Stimulated activated CD4-positive, alpha-beta T cell treated with anti-CD3 and anti-CD28 coated beads, Interleukin-15, amount 100 ng/mL, for 48 hours (primary cell): ENCODE measurements at places on chromosomes 7 and 10.

- no peak for DNase-seq
Observed at GRCh38 chr7:43363035-43363791, 219.7 kb upstream of the STK17A start.

DNA sequence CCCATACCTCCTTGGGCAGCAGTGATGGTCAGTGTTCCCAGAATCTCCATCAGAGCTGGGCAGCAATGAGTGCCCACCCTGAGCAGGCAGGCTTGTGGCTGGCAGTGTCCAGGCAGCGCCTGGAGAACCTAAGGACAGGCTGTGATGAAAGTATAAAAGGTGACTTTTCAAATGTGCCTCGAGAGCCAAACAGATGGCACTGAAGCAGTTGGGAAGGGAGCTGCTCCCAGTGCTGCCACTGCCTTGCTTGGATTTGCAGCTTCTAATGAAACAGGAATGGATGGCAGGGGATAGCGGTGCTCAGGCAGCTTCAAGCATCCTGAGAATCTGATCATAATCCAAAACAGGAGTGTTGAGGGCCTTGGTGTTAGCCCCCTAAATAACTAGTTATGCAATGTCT, 179.8 kb upstream of the AOAH start:
- DNase-seq, result no peak

GRCh38 chr10:20954519-20954918, 57.4 kb upstream of the NEBL start:
- DNase-seq, result no peak

GRCh38 chr10:61286686-61287085, 166.5 kb downstream of the TMEM26 start:
- DNase-seq, result no peak

DNA sequence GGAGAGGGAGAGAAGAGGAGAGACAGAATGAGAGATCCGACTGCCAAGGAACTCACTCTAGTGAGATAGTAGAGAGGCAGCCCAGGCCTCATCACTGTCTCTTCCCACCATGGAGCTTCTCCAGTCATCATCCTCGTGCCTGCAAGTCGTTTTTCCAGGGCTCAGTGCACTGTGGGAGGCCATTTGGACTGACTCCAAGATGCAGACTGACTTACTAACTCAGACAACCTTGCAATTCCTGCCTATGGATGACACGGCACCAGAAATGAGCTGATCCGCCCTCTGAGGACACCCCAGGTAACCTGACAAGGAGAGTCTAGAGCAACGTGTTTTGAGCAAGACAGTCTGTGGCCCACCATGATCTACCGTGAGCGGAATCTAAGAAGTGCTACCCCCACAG, 154.9 kb downstream of the GLI3 start:
- no peak for DNase-seq

DNA sequence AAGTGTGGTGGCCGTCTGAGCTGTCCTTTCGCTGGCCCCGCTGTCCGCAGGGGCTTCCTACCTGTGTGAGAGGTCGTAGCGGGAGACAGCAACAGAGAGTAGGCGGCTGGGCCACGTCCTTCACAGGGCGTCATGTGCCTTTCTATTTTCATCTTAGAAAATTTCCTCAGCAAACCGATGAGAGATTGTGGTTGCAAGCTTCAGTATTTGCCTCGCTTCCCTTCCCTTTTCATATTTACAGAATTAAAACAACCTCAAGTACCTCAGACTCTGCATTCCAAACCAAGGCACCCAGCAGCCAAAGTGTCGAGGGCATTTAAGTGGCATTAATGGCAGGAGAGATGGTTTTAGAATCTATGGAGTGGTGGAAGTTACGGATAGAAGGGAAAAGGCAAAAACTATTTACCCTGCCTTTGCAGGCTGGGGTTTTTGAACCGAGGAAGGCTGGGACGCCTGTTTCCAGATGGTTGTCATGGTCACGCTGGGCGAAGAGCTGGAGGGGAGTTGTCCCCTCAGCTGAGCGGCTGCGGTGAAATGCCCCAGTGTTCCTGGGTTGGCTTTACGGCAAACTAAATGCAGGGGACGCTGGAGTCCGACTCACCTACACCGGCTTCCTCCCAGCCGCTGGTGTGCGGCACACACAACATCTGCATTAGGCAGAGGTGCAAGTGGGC, 41.9 kb downstream of the WIPI2 start:
- no peak for DNase-seq

GRCh38 chr10:44958196-44958897, 1.3 kb upstream of the RASSF4 start:
- no peak for DNase-seq

- DNase-seq, result no peak
Observed at GRCh38 chr10:4649886-4650508, 176.0 kb upstream of the AKR1E2 start.

GRCh38 chr7:72753781-72754180, 74.2 kb downstream of the TYW1B start:
- no peak for DNase-seq

- no peak for DNase-seq
Observed at GRCh38 chr7:93838966-93839365, 51.6 kb downstream of the TFPI2 start.

- no peak for DNase-seq
Observed at GRCh38 chr10:69469976-69470375, 18.7 kb downstream of the TSPAN15 start.

DNA sequence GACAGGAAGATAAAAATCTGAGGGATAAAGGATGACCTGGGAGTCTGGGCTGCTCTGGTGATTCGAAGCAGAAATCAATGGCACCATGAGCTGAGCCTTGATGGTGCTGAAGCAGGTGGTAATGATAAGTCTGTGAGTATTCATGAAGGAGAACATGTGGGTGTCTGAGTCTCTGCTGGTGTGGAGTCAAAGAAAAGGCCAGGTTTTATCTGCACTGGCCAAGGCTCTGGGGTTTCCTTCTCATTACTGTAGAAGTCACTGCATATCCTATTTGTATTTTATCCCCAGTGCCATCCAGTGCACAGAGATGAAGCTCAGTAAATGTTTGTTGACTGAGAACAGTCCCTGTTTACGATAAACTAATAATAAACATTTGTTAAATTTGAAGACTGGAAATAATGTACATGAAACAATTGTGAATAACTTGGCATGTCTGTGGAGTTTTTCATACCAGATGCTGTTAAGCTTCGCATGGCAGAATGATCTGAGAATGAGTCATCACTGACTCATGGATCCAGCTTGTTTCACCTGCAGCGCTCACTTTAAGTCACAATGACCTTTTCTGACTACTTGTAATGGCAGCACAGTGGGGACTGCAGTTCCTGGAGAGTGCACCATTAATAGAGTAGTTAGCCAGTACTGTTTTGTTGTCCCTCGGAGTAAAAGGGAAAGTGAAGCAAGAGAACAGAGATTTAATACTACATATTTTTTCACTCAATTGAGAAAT, 538.5 kb downstream of the HTR7 start:
- no peak for DNase-seq

DNA sequence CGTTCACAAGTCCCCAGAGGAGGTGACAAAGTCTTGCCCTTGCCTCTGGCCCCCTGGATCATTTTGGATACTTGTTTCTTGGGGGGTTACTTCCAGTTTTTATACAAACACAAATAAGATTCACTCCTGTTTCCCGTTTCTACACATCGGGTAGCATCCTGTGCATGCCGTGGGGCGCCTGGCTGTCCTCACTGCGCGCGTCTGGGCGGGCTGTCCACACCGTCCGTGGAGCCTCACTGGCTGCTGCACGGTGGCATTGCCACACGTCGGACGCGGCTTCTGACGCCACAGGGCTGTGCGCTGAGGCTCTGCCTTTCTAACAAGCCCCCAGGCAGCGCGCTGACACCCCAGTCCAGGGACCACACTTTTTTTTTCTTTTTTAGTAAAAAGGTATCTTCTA, 18.4 kb downstream of the BNIP3 start:
- DNase-seq, result no peak

DNA sequence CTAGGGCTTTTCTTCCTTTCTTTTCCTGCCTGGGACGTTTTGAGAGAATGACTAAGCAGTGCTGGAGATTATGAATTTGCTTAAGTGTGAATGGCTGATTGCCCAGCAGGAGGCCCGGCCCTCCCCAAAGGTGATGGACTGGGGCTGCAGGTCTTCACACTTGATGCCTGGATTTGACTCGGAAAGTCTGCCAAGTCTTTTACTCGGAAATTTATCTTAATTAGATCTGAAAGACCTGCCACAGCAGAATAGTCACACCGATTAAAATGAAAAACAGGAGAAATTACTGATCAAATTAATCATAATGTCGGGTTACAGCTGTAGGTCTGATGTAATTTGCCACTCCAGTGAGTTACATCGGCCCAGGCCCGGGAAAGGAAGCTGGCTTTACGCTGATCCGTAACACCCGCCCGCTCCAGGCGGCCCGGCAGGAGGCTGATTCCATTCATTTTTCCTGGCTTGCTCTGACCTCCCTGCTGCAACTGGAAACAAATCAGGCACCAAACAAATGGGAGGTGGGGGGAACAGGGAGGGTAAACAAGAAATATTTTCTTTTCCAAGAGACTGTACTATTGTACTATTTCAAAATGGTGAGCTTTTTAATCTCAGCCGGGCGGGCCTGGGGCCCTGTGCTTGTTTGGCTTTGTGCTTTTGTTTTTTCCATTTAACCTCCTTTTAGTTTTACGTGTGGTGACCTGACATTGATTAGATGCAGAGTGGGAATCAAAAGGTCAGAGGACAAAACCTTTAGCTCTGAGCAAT, 212.4 kb upstream of the YAE1 start:
- no peak for DNase-seq

DNA sequence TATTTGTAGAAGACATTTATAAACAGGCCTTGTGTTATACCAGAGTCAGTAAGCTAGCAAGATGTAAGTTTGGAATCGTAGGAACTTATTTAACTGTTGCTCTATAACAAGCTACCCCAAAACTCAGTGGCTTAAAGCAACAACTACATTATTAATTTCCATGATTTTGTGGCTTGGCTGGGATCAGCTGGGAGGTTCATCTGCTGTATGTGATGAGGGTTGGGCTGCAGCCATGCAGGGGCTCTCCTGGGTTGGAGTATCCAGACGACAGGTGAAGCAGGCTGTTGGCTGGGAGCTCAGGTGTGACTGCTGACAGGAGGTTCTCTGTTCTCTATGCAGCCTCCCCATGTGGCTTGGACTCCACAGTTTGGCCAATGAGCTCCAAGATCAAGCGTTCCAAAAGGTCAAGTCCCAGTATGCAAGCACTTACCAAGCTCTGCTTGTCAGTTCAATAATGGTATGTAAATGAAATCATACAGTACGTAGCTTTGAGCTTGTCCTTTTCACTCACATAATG, 52.4 kb downstream of the GPR26 start:
- no peak for DNase-seq

- DNase-seq, result peak; percentile 90
Observed at GRCh38 chr10:133258818-133259601, 17.7 kb downstream of the ADAM8 start.

DNA sequence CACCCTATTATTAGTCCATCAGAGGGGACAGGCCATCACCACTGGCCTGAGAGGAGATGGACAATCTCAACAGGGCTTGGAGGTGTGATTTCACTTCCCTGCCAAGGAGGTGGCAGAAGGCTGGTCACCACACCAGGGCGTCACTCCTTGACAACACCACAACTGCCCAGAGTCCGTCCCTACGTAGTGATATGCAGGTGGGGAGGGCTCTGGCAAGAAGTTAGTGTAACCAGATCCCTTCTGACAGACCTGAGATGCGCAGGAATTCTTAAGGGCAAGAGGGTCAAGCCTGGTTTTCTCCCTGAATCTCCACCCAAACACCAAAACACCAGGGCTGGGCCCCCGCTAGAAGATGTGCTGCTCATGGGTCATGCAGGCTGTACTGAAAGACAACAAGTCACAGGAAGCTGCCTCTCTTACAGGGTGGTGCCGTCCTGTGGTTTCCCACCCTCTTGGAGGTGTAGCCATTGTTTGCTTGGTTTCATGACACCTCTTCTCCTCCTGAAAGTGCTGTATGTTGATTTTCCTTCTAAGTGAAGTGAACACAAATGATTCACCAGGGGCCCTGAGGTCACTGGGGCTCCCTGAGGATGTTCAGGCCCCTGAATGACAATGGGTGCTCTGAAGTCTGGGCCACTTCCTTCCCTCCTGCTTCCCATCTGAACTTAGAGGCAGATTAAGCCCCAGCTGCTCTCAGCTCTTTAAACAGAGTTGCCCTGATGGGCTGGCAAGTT, 27.1 kb downstream of the ATXN7L1 start:
- DNase-seq, result peak; percentile 47

- DNase-seq, result no peak
Observed at GRCh38 chr10:25076506-25077177, 60.2 kb downstream of the THNSL1 start.

DNA sequence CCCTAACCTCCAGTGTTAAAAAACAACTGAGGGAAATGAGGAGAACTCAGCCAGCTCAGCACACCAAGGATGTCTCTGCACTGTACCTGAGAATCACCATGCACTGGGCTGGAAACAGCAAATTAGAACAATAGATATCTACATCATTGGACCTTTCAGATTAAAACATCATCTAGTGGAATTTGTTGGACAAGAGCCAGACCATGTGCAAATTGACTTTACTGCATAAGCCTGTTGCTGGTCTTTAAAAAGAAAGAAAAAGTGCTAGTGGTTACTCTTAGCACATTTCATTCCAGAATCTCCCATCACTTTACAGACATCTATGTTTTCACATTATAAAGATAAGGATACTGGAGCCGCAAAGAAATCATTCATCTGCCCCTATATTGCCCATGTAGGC, 75.4 kb downstream of the FGFR2 start:
- DNase-seq, result no peak

DNA sequence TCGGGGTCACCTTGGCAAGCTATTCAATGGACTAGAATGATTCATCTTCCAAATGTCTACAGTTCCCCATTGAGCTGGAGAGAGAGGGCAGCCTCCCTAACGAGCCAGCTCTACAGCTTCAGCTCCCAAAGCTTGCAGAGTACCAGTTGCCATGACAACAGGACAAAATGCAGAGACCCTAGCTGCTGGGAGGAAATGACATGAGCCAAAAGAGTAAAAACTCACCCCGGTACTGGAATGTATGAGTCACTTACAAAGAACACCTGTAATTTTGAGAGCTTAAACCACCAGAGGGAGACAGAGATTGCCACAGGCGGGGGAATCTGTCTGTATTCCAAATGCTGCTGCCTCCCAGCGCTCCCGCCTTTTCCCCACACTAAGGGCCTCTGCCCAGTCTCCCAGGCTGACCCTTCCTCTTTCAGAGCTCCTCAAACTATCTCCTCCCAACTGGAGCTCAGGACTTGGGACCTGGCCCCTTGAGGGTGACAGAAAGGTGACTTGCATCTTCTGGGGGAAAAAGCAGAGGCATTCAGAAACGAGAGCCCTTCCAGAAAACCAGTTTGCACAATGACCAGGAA, 95.5 kb downstream of the CUL2 start:
- peak; percentile 35 for DNase-seq

GRCh38 chr7:156897673-156898072, 4.7 kb upstream of the LMBR1 start:
- no peak for DNase-seq

DNA sequence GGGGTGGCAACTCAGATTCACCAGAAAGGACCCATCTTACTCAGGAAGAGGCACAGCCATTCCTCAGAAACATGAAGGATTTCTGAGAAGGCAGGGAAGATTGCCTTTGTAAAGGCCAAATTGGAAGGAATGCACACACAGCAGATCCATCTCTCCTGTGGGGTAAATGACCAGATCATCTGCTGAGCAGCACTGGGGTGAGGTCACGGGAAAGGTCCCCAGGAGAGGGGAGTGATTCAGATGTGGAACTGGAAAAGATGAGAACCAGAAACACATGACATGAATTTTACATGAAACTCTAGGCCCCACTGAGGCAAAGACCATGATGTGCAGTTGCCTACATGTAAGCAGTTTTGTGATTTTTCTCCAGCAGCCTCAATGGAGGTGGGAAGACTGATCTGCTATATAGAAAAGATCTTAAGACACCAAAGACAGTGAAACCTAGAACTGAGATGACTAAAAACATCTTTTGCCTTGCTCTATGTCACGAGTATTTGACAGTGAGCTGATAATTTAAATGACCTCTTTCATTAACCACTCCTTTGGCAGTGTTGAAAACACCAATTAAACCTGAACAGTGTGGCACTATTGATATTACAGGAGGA, 91.6 kb downstream of the AMPH start:
- DNase-seq, result no peak
